GM23338 (cell line): ENCODE measurements at places on chromosomes 1 and 21.

DNA sequence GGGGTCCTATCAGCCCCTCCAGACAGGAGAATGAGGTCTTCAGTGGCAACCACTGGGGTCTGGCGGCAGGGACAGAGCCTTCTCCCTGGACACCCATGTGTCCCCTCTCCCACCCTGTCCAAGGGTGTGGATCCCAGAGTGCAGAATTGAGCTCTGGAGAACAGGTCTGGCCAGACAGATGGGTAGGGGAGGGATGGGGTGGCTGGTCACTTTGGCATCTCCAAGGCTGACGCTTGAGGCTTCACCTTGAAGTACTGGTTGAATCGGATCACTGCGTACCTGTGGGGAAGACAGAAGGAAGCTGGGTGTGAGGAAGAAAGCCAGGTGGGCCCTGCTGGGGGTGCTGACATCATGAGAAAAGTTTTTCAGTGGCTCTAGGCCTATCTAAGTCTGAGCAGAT, 19.9 kb downstream of the ETNK2 start:
- DNase-seq: no peak

DNA sequence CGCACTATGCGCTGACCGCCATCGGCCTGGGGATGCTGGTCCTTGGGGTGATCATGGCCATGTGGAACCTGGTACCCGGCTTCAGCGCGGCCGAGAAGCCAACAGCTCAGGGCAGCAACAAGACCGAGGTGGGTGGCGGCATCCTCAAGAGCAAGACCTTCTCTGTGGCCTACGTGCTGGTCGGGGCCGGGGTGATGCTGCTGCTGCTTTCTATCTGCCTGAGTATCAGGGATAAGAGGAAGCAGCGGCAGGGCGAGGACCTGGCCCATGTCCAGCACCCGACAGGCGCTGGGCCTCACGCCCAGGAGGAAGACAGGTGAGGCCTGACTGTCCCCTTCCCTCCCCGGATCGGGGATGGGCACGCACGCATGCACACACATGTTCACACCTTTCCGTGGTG, 31.9 kb upstream of the FHAD1 start:
- no peak for DNase-seq

DNA sequence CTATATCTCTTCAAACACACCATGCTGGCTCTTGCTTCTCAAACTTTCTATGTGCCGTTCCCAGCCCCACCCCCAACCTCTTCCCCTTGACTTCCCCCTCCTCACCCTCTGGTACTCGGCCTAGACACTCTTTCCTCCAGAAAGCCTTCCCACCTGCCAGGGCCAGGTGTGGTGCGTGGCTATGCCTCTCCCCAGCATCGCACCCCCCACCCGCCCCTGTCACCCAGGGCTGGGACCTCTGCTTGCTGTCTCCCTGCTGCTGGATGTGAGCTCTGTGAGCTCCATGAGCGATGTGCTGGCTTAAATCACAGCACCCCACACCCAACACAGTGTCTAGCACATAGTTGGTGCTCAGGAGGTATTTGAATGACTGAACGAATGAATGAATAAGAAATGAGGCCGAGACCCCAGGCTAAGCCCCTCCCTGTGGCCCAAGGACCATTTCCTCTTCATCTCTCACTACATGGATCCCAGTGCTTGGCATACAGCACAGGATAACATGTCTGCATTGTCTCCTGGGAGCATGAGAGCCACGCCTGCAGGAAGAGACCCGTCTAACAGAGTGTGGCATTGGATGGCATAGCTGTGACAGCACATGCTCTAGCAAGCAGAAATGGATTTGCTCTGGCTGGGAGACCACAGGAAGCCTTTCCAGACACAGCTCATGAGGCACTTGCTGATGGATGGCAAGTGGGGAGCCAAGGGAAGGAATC, 19.7 kb downstream of the TNNT2 start:
- no peak for DNase-seq

DNA sequence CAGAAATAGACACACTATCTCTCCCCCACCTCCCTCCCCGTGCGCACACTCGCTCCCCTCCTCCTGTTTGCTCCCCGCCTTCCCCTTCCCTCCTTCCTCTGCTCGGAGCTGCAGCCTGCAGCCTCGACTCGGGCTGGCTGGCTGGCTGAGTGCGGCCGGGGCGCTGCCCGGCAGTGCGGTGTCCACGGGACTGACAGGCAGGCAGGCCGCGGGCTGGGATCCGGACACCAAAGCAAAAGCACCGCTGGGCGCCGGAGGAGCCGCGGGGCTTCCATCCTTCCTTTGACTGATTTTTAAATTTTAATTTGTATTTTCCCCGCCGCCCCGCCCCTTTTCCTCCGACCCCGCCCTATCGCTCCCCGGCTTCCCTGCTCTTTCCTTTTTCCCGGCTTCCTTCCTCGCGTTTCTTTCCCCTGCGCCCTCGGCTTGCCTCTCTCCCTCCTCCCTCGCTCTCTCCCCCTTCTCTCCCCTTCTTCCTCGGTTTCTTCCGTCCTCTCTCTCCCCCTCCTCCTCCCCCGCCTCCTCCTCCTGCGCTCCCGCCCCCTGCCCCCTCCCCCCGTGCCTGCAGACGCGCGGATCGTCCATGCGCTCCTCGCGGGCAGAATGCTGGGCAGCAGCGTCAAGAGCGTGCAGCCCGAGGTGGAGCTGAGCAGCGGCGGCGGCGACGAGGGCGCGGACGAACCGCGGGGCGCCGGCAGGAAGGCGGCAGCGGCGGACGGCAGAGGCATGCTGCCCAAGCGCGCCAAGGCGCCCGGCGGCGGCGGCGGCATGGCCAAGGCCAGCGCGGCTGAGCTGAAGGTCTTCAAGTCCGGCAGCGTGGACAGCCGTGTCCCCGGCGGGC, 109.4 kb downstream of the NAV1 start:
- peak; percentile 72 for DNase-seq

DNA sequence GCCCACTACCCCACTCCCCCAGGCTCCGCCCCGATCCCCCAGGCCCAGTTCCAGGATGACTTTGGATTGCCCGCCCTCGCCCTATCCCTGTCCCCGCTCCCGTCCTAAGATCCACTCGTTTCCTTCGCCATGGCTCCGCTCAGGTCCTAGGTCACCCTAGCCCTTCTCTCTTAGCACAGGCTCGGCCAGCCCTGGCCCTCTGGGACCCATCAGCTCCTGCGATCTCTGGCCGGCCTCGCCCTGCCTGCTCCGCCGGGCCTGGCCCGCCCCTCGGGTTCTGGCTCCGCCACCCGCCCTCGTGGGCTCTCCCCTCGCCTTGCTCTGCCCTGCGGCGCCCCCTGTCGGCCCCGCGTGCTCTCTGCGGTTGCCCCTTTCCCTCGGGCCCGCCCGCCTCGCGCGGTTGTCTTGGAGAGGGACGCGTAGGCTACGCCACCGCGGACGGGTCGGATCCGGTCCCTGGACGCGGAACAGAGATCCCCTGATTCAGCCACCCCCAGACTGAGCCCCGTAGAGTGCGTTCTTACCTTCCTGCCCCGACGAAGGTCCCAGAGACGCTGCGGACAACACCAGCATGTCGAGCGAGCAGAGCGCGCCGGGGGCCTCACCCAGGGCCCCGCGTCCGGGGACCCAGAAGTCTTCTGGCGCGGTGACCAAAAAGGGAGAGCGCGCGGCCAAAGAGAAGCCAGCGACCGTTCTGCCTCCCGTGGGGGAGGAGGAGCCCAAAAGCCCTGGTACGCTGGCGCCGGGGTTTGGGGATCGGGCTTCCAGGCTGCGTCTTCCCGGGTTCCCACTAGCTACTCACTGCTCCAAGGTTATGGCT, at the start of gene LRRC71:
Gene LRRC71 (plus strand): TSS at position 400 of the 820 bp plus-strand sequence. CDS start 172 bp downstream, at position 572.
- DNase-seq: peak; percentile 94

GRCh38 chr1:17546946-17547670, 7.6 kb downstream of the ARHGEF10L start:
- peak; percentile 86 for DNase-seq

DNA sequence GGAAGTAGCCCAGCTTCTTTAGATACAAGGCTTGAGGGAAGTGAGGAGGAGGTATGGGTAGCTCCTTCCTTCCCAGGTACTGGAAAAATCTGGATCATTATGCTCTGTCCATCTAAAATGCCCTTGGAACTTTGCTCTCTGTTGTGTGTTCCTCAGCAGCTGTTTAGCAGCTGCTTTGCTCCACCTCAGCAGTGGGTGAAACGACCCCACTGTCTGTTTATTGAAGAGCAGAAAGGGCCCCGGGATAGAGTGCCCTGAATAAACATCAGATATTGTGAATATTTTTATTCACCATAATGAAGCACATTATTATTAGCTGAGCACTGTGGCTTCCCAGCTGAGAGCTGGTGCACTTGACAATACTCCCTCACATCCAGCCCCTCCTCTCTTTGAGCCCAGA, 237.9 kb downstream of the PBX1 start:
- no peak for DNase-seq

- DNase-seq: no peak
Measured at GRCh38 chr21:34733852-34734251, 65.1 kb downstream of the CLIC6 start.

- DNase-seq: no peak
Measured at GRCh38 chr1:221117133-221117532, 237.9 kb downstream of the HLX start.

- no peak for DNase-seq
Measured at GRCh38 chr21:45805321-45805720, 161.8 kb downstream of the PCBP3 start.

DNA sequence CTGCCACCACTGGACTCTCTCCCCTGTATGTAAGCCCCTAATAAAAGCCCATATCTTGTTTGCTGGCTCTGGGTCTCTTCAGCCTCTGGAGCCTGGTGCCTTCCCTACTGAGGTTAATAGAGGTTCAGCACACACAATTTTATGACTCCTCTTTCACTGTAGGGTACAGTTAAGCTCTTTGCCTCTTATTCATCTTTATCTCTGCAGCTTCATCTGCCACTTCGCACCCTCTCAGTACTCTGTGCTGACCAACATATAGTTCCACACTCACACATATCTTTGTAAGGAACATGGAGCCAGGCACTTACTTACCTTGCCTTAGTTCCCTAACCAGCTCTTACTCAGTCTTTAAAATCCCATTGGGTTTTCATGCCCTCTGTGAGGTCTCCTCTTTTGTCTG, 4.5 kb downstream of the BTBD8 start:
- no peak for DNase-seq

DNA sequence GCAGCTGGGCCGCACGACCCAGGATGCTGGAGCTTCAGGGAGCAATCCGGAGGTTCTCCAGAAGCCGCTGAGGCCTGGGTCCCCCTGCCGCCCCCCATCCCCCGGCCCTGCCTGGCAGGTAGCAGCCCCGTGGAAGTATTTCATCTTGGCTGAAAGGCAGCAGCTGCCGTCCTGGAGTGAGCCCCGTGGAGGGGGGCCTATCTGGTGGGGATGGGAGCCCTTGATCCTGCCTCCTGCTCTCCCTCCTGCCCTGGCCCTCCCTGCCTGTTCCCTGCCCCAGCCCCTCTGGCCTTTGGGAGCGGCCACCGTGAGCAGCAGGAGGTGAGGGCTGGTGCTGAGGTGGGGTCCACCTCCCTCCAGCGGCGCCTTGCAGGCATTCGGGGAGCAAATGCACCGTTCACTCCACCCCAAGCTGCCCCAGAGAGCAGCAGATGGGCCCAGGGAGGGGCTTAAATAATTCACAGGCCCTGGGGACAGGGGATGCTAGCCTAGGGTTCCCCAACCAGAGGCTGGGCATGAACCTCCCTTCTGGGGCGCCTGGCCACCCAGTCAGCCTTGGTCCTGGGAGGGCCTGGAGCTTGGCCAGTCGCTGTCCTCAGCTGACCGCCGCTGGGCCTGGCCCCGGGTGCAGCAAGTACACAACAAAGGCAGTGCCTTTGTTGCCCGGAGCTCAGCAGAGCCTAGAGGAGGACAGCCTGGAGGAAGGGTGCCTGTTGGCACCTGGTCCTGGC, 23.7 kb upstream of the PLCH2 start:
- DNase-seq: no peak

- no peak for DNase-seq
Measured at GRCh38 chr1:51574796-51575195, 42.1 kb upstream of the OSBPL9 start.

DNA sequence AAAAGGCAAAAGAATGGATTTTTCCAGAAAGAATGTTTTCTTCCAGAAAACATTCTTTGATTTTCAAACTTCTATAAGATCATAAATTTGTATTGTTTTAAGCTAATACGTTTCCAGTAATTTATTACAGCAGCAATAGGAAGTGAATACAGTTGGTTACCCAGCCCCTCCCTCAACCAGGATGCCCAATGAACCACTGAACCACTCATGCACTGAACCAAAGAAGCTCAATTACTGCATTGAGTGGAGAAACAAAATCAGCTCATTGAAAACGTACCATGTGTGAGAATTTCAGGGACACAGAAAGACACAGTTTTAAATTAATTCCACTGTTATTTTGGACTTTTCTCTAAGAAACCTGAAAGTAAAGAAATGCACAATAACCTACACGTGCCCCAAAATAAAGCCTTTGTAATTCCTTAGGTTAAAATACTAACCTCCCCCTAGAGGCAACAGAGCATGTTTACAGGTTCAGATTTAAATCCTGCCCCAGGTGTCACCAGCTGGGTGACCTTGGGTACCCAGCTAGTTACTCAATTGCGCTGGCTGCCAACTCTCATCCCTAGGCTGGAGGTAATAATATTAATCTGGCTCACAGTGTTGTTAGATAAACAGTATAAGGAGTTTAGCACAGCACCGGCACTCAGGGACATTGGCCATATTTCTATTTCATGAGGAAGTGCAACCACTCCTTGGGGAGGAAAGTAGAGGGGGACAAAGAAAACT, 111.7 kb downstream of the NMNAT2 start:
- peak; percentile 82 for DNase-seq

GRCh38 chr1:15424146-15424667, 14.0 kb upstream of the CTRC start:
- DNase-seq: no peak

GRCh38 chr1:51575406-51576084, 41.3 kb upstream of the OSBPL9 start:
- DNase-seq: no peak

GRCh38 chr1:10042746-10043145, 10.0 kb downstream of the UBE4B start:
- no peak for DNase-seq

- no peak for DNase-seq
Measured at GRCh38 chr1:24363994-24364393, 44.8 kb downstream of the GRHL3 start.

DNA sequence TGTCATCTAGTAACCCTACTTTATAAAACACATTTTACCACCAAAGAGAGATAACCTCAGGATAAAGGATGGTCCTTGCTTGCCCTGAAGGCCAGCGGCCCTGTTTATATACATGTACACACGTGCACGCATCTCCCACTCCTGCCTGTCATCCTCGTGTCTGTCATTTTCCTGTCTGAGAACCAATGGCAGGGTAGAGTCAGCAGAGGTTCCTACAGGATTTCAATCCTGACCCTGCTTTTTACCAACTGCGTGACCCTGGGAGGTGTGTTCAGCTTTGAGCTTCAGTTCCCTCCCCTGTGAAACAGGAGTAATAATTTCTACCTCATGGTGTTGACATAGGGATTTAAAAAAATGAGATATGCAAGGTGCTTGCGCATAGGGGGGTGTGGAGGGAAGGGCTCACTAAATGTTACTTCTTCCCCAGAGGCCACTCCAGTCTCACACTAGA, 12.3 kb upstream of the RASSF5 start:
- DNase-seq: no peak
